HFF-Myc (cell line): ENCODE measurements at places on chromosomes 16 and 17.

GRCh38 chr16:69932691-69933392, 18.3 kb upstream of the CLEC18A start:
- DNase-seq = no peak

- DNase-seq = no peak
Measured at GRCh38 chr17:6040504-6040903, 29.7 kb upstream of the WSCD1 start.

- no peak for DNase-seq
Measured at GRCh38 chr16:19639986-19640421, 78.0 kb downstream of the KNOP1 start.

DNA sequence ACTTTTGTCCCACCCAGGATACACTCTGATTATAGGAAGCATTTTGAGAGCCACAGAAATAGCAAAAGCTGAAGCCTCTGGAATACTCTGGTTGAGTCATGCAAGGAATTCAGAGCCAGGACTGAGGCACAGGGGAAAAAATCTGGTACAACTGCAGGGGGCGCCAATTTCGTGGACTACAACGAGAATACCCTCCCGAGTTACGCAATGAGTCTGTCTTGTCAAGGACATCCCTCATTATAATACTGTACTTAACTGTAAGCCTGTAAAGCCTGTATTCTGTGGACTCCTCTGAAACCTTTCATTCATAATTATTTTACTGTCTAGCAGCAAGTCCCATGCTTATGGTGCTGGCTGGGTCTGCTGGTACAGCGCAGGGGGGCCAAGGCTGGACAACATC, 7.8 kb downstream of the HOXB1 start:
- no peak for DNase-seq
